ENCODE measurements at places on chromosomes 7 and 10. TPM values are rescaled to one million over a fixed set of nuclear protein-coding genes. Genes with fewer than 3 reads are reported as not detected.

The ATP6V0A4 gene
- total RNA-seq: not detected

The INMT gene
- 0.56 TPM for total RNA-seq

The FKBP6 gene
- total RNA-seq: not detected

The ANXA8 gene
- not detected for total RNA-seq

Data from naive thymus-derived CD4-positive, alpha-beta T cell (primary cell).